ENCODE measurements at places on chromosomes 5 and 9. TPM values are rescaled to one million over a fixed set of nuclear protein-coding genes. Genes with fewer than 3 reads are reported as not detected.

Gene SH3TC2
- polyA plus RNA-seq: 0.22 TPM

Gene NEURL1B
- 17.5 TPM for polyA plus RNA-seq

Gene GLRA1
- 0.13 TPM for polyA plus RNA-seq

Gene GABRA6
- polyA plus RNA-seq: not detected

Gene OLFML2A
- 3.7 TPM for polyA plus RNA-seq

Gene SPATA31A5
- polyA plus RNA-seq: not detected

Gene CHMP5
- polyA plus RNA-seq: 27.3 TPM

Gene SMIM33
- not detected for polyA plus RNA-seq

Gene GAS1
- polyA plus RNA-seq: 8.3 TPM

Gene PROP1
- not detected for polyA plus RNA-seq

Gene OBP2B
- not detected for polyA plus RNA-seq

Gene APBA1
- 1.7 TPM for polyA plus RNA-seq

Gene SLC26A2
- polyA plus RNA-seq: 2.1 TPM

Gene PKD2L2
- not detected for polyA plus RNA-seq

Gene CNOT6
- 4.9 TPM for polyA plus RNA-seq

Gene PIP5KL1
- polyA plus RNA-seq: 0.74 TPM

Gene FGF18
- 1.6 TPM for polyA plus RNA-seq

Gene IFNA21
- polyA plus RNA-seq: not detected

Gene FOXD4L5
- polyA plus RNA-seq: 0.11 TPM

Gene ACSL6
- 0.15 TPM for polyA plus RNA-seq

Gene CHSY3
- polyA plus RNA-seq: 0.22 TPM

Gene PCDHB4
- 1.9 TPM for polyA plus RNA-seq

Gene SH3RF2
- polyA plus RNA-seq: 3.3 TPM

Gene CCDC171
- polyA plus RNA-seq: 1.1 TPM

Gene C9orf50
- polyA plus RNA-seq: not detected

Gene ZDHHC11
- polyA plus RNA-seq: 4.4 TPM

Gene FREM1
- 1.7 TPM for polyA plus RNA-seq

Gene CTSV
- 4.0 TPM for polyA plus RNA-seq

Gene CARTPT
- polyA plus RNA-seq: 0.85 TPM

Gene GMCL2
- not detected for polyA plus RNA-seq

Gene CD72
- polyA plus RNA-seq: 1.7 TPM

Gene ANKRD18B
- polyA plus RNA-seq: not detected

Gene ACTBL2
- polyA plus RNA-seq: not detected

Gene C5orf58
- not detected for polyA plus RNA-seq

Gene ZNF354C
- 1.2 TPM for polyA plus RNA-seq

Gene SH3GL2
- 1.0 TPM for polyA plus RNA-seq

Gene PDE6A
- polyA plus RNA-seq: not detected
